Stimulated activated CD8-positive, alpha-beta memory T cell treated with anti-CD3 and anti-CD28 coated beads, Interleukin-7, amount 100 ng/mL, for 4 hours (primary cell): ENCODE measurements at places on chromosomes 13 and 19.

DNA sequence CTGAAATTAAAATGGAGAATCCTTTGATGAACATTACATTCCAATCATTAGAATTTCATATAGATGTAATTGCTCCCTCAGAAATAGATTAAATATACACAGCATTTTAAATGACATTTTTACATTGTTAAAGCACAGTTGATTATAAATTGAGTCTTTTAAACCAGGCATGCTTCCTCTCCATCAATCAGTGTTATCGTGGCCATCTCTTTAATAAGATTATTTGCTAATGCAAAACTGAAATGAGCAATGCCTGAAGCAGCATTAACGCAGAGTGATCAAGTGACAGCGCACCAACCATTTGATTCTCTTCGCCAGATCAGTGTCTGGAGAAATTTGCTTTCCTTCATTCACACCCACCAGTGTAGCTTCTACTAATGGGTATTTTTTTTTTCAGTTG, 259.8 kb downstream of the OXGR1 start:
- no peak for DNase-seq

GRCh38 chr19:9644472-9644871, 23.4 kb upstream of the ZNF561 start:
- no peak for DNase-seq

- no peak for DNase-seq
Measured at GRCh38 chr13:78770601-78771000, 111.6 kb upstream of the OBI1 start.

GRCh38 chr13:40452038-40452666, 214.3 kb downstream of the FOXO1 start:
- DNase-seq, result no peak

- no peak for DNase-seq
Measured at GRCh38 chr13:39737047-39737446, 81.6 kb downstream of the COG6 start.

DNA sequence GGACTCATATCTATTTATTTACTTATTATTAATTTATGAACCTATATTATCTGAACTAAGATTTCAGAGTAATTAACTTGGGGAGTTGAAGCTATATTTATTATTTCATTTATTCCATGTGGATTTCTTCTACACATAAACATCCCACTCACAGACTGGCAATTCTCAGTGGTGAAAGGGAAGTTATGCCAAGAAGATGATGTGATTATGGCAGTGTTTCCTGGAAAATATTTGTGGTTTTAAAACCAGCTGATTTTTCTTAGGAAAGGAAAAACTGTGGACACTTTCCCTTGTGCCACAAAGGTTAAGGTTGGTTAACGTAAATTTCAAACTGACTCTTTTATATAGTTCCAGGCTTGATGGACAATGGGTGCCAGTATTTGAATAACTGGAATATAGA, 513.1 kb downstream of the SLITRK6 start:
- no peak for DNase-seq

- DNase-seq, result no peak
Measured at GRCh38 chr13:38008636-38009035, 139.1 kb upstream of the TRPC4 start.

DNA sequence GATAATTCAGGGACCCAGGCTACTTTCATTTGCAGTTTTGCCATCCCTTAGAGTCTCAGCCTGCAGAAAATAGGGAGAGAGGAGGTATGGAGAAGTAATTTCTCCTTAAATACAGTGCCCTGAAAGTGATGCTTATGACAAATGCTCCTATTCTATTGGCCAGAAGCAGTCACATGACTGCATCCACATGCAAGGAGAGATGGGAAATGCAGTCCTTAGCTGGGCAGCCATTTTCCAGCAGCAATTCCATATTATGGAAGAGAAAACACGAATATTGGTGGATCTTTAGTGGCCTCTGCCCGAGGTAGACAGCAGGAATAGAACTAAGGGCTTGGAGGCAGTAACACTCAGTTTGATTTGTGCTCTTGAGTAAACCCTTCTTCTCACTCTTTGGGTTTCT, 39.4 kb downstream of the VAV1 start:
- no peak for DNase-seq
